COR-L47 (cell line): ENCODE measurements at places on chromosomes 6 and 20.

DNA sequence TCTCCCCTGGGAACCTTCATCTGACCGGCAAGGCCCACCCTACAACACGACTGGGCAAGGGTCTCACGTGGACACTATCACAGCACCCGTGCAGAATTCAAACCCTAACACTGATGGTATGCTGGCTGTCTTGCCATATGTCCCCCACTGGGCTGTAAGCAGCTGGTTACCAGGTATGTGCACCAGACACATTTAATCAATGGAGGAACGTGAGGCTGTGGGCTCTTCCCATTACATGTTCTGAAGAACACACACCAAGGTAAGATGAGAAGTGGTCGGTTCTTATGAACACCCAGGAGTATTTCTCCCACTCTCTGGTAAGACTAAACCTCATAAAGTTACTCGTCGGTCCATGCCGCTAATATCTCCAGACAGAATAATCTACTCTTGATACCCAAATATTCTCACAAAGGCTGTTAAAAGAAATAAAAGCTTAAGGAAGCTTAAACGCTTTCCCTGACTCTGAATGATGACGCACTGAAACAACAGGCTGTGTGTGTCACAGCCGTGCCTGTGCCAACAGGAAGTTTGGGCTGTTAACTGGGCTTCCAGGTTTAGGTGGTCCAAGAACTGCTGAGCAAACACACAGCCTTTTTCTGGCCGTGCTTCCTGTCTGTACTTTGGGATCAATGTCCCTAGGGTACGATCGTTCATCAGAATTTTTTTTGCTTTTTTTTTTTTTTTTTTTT, 75.3 kb downstream of the SLC23A2 start:
- DNase-seq: no peak

DNA sequence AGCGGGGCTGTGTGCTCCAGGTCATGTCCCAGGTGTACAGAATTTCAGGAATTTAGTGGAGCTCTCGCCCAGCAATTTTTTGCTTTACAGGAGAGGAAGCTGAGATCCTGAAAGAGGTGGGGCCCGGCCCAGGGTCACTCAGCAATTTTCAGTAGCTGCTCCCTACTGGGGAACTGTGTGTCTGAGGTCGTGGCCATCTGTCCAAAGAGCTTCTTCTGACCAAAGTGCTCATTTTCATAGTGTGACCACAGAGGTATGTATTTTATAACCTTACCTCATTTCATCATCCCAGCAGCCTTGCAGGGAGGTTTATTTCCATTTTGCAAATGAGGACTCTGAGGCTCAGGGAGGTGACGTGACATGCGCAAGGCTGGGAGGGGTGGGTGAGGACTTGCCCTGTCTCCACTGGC, 46.3 kb downstream of the FAM209B start:
- DNase-seq: no peak

DNA sequence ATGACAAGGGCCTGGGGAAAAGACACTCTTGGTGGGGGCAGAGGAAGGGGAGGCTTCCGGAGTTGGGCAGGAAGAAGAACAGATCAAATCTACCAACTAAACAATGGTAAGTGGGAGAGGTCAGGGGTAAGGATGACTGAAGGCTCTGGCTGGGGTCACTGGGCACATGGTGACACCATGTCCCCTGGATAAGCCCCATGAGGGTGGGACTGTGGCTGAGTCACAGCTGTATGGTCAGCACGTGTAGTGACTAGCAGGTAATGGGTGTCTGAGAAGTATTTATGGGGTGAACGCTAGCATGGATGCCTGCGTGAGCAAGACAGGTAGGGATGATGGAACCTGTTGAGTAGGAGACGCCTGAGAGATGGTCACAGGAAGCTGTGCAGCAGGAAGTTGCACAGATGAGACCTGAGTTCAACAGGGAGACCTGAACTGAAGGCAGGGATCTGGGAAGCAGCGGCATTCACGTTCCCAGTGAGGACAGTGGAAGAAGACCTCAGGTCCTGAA, 64.5 kb upstream of the SNX9 start:
- no peak for DNase-seq

GRCh38 chr6:87700397-87701343, 1.4 kb downstream of the AKIRIN2 start:
- peak; percentile 29 for DNase-seq

DNA sequence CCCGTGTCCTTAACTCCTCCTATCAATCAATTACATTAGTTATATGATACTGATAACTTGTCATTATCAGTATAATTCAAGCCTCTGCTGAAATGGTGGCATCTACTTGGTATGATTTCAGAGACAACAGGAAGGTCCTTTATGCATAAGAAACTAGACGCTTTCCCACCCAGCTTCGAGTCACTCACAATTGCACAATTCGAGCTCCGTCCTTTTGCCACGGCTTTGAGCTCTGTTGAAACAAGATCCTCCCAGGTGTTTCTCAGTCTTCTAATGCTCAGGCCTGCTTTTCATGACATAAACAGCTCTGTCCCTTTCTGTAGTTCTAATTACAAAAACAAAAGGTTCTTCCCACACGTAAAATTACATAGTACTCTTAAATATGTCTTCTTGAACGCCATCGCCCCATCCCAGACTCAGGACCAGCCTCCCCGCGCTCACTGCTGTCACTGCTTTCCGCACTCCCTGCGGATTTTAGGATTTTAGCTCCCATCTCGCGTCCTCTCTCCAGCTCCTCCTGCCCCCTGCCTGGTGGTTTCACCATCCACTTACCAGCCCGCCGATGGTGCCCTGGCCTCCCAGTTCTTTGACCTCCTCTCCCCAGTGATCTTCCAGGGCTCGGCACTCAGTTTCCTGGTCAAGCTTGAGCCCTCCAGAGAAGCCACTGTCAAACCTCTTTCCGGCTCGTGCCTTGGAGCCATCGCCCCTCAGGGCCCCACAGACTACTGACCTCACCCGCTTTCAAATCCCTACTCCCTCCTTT, 23.2 kb upstream of the PNPLA1 start:
- DNase-seq: no peak

DNA sequence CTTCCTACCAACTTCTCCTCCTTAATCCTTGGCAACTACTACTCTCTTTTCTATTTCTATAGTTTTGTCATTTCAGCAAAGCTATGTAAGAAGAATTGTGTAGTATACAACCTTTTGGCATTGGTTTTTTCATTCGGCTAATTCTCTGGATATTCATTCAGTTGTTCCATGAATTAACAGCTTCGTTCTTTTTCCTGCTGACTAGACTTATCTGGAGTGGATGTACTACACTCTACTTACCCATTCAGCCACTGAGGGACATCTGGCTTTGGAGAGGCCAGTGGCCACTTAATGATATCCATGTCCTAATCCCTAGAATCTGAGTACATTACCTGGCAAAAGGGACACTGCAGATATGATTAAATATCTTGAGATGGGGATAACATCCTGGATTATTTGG, 623.9 kb downstream of the DOK5 start:
- DNase-seq: no peak

GRCh38 chr6:37477191-37477590, 22.5 kb downstream of the CCDC167 start:
- no peak for DNase-seq

- no peak for DNase-seq
These were observed 87.8 kb downstream of the SLC16A10 start for GRCh38 chr6:111175109-111175508.
